ENCODE measurements at places on chromosomes 12 and 14. TPM values are rescaled to one million over a fixed set of nuclear protein-coding genes. Genes with fewer than 3 reads are reported as not detected.

DNA sequence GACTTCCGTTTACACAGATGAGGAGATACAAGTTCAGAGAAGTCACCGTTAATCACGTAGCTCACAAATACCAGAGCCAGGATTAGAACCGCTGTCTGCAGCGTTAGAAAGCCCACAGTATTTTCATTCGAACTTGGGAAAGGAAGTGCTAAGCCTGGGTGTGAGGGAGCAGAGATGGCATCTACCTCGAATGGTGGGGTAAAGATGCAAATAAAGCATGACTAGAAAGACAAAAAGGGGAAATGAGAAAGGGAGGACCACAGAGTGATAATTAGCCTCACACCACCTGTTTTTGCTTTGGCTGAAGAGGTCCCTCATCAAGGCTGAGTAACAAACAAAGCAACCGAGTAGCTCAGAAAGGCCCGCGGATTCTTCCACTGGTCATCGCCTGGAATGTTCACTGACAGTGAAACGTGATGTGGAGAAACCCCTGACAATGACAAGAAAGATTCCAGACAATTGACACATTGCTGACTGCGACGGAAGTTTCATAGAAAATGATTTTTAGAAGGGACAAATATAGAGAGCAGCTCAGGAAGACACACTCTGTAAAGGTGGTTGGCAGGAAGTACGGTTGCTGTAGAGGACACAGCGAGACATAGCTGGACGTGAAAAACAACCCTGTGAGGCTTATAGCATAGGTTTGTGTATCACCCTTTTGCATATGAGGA lies 31.5 kb upstream of the BHLHE41 start:
- H3K36me3 ChIP-seq, result no peaks in the 10 kb centered on the region
- DNase-seq, result no peak
- no peak overlapping the region for H3K4me3 ChIP-seq
- peaks cover 13% of the 10 kb centered on the region for H3K4me1 ChIP-seq
- no peaks in the 10 kb centered on the region for H3K27me3 ChIP-seq

DNA sequence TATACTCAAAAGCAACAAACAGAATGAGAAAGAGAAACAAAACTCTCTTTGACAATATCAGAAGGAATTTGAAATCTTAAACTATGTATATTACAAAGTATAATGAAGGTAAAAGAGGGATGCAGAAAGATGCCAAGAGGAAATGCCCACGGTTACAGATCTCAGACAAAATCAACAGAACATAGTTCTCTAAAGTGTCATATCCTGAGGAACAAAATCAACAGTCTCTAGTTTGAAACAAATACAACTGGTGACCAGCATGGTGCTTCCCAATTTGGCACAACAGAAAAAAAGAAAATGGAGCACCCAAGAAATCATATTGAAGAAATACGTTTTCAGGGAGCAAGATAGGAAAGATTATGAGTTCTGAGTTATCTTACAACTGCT lies 116.5 kb downstream of the METTL25 start:
- H3K36me3 ChIP-seq, result no peaks in the 10 kb centered on the region
- no peak overlapping the region for H3K27ac ChIP-seq
- no peaks in the 10 kb centered on the region for H3K4me1 ChIP-seq
- H3K27me3 ChIP-seq, result no peaks in the 10 kb centered on the region
- no peak for DNase-seq
- H3K4me3 ChIP-seq, result no peak overlapping the region

DNA sequence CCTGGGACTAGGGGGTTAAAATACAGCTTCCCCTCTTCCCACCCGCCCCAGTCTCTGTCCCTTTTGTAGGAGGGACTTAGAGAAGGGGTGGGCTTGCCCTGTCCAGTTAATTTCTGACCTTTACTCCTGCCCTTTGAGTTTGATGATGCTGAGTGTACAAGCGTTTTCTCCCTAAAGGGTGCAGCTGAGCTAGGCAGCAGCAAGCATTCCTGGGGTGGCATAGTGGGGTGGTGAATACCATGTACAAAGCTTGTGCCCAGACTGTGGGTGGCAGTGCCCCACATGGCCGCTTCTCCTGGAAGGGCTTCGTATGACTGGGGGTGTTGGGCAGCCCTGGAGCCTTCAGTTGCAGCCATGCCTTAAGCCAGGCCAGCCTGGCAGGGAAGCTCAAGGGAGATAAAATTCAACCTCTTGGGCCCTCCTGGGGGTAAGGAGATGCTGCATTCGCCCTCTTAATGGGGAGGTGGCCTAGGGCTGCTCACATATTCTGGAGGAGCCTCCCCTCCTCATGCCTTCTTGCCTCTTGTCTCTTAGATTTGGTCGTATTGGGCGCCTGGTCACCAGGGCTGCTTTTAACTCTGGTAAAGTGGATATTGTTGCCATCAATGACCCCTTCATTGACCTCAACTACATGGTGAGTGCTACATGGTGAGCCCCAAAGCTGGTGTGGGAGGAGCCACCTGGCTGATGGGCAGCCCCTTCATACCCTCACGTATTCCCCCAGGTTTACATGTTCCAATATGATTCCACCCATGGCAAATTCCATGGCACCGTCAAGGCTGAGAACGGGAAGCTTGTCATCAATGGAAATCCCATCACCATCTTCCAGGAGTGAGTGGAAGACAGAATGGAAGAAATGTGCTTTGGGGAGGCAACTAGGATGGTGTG lies 1.9 kb downstream of the GAPDH start:
- H3K36me3 ChIP-seq, result peaks cover 35% of the 10 kb centered on the region
- H3K4me3 ChIP-seq, result peak overlapping the region; percentile 98
- no peaks in the 10 kb centered on the region for H3K27me3 ChIP-seq

GRCh38 chr14:75648066-75648838 lies 12.4 kb downstream of the ERG28 start:
- peaks cover 25% of the 10 kb centered on the region for H3K4me1 ChIP-seq
- H3K27ac ChIP-seq, result peak overlapping the region; percentile 84
- no peaks in the 10 kb centered on the region for H3K27me3 ChIP-seq
- peaks cover 10% of the 10 kb centered on the region for H3K36me3 ChIP-seq
- H3K4me3 ChIP-seq, result no peak overlapping the region

DNA sequence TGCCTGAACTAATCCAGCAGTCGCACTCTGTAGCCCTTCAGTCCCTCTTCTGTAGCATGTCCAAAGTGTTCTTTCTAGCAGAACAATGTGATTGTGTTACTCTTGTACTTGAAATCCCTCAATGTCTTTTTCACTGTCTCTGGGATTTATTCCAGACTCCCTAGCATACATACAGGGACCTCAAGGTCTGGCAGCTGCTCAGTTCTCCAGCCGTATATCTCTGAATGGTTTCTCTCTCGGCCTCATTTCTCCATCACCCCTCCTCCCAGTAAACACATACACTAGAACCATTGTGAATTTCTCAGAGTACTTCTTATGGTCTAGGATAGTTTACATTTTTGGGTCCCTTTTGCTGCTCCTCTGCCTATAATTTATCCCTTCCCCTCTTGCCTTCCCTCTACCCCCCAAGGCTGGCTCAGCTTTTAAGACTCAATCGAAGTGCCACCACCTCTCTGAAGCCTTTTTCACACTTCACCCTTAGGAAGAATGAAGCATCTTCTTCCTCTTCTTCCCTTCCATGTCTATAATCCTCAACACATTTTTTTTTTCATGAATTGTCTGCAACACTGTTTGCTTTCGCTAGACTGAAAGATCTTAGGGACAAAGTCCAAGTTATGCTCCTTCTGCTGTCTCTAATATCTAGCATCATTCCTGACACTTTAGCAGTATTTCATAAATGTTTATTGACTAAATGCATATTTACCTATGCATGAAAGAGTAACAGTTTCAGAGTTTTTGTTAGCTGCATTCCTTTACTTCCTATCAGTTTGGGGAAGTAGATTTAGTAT lies 446.1 kb downstream of the ZFP36L1 start:
- DNase-seq, result peak; percentile 48
- no peaks in the 10 kb centered on the region for H3K36me3 ChIP-seq
- H3K4me1 ChIP-seq, result no peaks in the 10 kb centered on the region
- no peak overlapping the region for H3K27ac ChIP-seq

GRCh38 chr12:100170313-100170858 lies 27.7 kb upstream of the BLTP3B start:
- no peak overlapping the region for H3K27ac ChIP-seq
- no peaks in the 10 kb centered on the region for H3K27me3 ChIP-seq
- no peaks in the 10 kb centered on the region for H3K4me1 ChIP-seq

DNA sequence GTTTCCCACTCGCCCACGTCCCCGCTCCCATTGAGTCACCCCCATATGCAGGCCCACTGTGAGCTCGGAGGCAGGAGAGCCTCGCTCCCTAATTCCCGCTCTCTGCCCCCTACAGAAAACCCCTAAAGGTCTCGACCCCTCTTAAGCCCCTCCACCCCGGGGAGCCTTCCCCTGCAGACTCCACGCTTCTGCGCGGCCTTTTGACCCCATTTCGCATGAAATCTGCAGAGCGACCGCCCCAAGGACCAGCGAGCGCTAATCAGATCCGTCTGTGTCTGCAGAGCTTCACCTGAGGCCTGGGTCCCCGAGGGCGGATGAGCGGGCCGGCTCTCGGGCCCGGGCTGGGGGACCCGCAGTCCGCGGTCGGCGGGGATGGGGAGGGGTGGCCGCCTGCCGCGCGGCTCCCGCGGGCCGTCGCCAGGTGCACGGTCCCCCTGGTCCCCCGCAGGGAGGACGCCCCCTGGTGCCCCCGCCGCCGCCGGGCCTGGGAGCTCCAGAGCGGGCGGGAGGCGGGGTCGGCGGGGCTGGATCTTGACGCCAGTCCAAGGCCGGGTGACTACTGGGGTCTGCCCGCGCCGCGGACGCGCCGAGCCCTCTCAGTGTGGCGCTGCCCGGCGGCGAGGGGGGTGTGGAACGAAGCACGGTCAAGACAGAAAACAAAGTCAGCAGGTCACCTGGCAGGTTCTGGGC lies 10.1 kb downstream of the BMP4 start:
- DNase-seq, result no peak
- no peaks in the 10 kb centered on the region for H3K4me1 ChIP-seq

DNA sequence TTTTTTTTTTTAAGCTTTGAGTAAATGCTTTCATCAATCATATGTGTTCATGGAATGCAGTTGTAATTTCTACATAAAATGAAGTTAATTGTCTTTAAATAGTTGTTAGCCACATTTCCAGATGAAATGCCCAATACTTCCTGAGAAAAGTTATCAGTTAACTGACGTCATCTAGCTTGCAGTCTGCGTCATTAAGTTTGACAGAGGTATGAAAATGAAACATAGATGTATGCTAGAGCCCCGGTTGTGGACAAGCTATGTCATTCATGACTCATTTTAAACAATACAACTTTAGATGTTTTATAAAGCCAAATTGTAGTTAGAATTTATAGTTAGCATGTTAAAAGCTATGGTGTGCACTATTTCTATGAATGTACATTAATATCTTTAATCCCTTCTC lies 90.7 kb downstream of the PLEKHA5 start:
- H3K4me1 ChIP-seq, result peaks cover 10% of the 10 kb centered on the region
- H3K36me3 ChIP-seq, result no peaks in the 10 kb centered on the region
- peak overlapping the region; percentile 41 for H3K27ac ChIP-seq
- peak; percentile 92 for DNase-seq

- no peaks in the 10 kb centered on the region for H3K36me3 ChIP-seq
- H3K4me1 ChIP-seq, result no peaks in the 10 kb centered on the region
- H3K27me3 ChIP-seq, result no peaks in the 10 kb centered on the region
- no peak for DNase-seq
Measured at GRCh38 chr14:39469094-39469710, 37.0 kb upstream of the FBXO33 start.

DNA sequence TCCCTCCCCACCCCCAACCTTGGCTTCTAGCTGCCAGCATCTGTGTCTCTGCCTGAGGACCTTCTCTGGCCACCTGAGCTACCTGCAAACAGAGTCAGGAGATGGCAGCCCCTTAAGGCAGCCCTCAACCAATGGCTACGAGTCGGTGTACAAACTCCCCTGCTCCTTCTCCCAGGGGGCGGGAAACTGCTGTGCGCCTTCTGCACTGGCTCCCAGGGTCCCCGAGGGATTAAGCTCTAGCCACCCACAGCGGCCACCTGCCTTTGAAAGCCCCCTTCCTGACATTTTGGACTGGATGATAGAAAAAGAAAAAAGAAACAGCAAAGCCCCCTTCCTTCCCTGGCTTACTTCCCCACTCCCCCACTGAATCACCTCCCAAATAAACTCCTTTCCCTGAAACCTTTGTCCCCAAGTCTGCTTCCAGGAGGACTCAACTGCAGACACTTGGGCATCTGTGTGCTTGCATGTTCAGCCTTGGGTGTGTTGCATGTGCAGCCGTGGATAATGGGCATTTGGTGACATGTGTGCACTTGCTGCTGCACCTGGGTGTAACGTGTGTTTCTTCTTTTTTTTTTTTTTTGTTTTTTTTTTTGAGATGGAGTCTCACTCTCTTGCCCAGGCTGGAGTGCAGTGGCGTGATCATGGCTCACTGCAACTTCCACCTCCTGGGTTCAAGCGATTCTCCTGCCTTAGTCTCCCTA lies 6.0 kb downstream of the SDS start:
- H3K27ac ChIP-seq, result no peak overlapping the region
- DNase-seq, result no peak
- no peaks in the 10 kb centered on the region for H3K36me3 ChIP-seq
- no peaks in the 10 kb centered on the region for H3K4me1 ChIP-seq
- peaks cover 3% of the 10 kb centered on the region for H3K27me3 ChIP-seq

- peaks cover 28% of the 10 kb centered on the region for H3K4me1 ChIP-seq
- H3K27ac ChIP-seq, result peak overlapping the region; percentile 75
- peak; percentile 91 for DNase-seq
- no peak overlapping the region for H3K4me3 ChIP-seq
Measured at GRCh38 chr12:124419292-124420040, 124.6 kb downstream of the RFLNA start.

DNA sequence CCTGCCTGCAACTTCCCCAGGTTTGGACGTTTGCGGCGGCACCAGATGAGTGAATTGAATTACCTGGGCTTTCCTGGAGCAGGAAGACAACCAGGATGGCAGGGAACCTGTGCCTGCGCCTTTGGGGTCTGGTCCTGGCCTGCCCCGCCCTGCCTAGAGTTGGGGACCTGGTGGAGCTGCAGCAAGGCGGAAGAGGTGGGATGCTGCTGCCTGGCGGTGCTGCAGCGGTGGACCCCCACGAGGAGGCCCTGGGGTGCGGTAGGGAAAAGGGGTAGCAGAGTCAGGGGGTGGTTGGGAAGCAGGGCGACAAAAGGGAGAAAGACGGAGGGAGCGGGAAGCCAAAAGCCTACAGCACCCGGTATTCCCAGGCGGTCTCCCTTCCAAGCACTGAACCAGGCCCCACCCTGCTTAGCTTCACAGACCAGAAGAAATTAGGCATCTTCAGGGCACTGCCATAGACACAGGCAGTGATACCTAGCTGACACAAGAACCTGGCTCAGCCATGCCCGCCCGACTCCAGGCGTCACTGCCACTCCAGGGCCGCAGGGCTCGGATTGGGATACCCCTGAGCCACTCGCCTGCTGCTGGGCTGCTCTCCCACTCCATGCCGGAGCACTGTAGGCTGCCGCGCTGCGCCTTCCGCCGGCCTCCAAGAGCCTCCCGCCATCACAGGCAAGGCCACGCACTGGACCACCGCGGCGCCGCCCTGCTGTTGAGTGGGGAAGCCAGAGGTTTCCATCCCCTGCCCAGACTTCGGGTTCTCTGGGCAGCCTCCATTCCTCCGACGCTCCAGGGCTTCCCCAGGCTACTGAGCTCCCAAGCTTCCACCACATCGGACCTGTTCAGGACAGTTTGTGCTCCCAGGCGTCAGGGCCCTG lies 155.2 kb upstream of the ALG10B start:
- no peaks in the 10 kb centered on the region for H3K27me3 ChIP-seq
- no peak overlapping the region for H3K27ac ChIP-seq
- no peak overlapping the region for H3K4me3 ChIP-seq

- DNase-seq, result peak; percentile 80
- H3K4me1 ChIP-seq, result no peaks in the 10 kb centered on the region
- H3K36me3 ChIP-seq, result no peaks in the 10 kb centered on the region
- H3K27ac ChIP-seq, result no peak overlapping the region
- H3K4me3 ChIP-seq, result no peak overlapping the region
Measured at GRCh38 chr12:107236824-107237511, 143.6 kb upstream of the CRY1 start.

Gene EPYC
- 0.05 TPM for polyA plus RNA-seq

Gene RDH5
- polyA plus RNA-seq, result 11.1 TPM

Gene FOS
- 347 TPM for polyA plus RNA-seq

Gene MSI1
- polyA plus RNA-seq, result not detected

Gene CLEC6A
- polyA plus RNA-seq, result not detected

Gene GUCY2C
- 0.02 TPM for polyA plus RNA-seq
